Activated naive CD4-positive, alpha-beta T cell treated with Interleukin-2 at 50 U/mL for 16 hours (primary cell): ENCODE measurements at places on chromosomes 13 and 19.
A peak's percentile ranks its signal among the peaks of the same experiment; 100 is the strongest.

GRCh38 chr19:3409346-3410064 is 43.1 kb downstream of the NFIC start:
- no peak for DNase-seq

DNA sequence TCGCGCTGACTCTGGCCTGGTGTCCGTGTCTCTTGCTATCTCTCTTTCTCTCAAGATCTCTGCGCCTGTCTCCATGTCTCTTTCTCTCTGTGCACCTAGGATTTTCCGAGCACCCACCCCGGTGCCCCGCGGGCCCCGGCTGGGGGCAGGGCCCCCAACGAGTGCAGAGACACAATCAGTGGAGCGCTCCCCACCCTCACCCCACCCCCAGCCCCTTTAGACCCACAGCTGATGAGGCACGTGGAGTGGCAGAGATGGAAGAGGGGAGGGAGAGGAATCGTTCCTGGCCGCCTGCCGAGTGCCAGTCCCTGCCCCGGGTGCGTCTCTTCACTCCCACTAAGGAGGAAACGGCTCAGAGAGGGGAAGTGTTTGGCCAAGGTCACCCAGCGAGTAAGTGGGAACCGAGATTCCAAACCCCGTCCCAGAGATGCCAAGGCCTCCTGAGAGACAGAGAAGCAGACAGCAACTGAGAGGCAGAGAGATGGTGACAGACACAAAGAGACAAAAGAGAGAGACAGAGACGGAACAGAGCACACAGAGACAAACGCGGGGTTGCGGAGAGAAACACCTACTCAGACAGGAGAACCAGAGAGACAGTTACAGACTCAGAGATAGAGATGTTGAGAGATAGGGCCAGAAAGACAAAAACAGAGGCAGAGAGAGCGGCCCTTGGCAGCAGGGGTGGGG is 626 bp upstream of the BCL3 start:
- DNase-seq: peak; percentile 49

- no peak for DNase-seq
Measured at GRCh38 chr19:29287061-29287460, 74.1 kb upstream of the UQCRFS1 start.

DNA sequence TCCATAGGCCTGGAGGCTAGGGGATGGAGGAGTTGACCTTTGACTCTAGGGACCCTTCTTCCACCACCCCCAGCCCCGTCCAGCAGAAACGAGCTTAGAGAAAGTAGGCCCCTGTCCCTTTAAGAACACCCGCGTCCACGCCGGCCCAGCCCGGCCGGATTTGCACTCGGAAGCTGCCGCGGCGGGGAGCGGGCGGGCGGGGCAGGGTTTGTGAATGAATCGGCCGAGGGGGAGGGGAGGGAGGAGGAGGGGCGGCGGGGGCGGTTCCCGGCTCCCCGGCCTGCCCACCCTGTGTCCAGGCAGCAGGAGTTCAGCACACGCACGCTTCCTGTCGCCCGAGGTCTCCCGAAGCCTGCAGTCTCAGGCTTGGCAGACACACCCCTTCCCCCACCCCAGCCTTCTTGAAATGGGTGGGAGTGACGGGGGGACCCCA is 1.5 kb downstream of the UNC13A start:
- no peak for DNase-seq

DNA sequence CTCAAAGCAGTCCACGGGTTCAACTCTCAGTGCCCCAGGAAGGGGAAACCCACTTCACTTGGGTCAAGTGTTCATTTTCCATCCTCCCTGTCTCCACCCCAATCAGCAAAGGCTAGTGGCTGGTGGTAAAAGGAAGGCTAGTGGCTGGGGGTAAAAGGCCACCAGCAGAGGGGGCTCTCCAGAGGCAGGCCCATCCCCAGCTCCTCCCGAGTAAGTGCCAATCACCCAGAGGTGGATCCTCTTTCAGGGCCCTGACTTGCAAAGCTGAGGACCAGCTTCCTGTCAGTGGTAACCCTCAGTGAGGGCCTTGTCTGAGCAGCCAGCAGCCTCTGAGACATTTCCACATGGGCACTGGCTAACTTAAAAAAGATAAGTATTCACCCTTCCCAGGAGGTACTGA is 22.0 kb upstream of the TPT1 start:
- no peak for DNase-seq

DNA sequence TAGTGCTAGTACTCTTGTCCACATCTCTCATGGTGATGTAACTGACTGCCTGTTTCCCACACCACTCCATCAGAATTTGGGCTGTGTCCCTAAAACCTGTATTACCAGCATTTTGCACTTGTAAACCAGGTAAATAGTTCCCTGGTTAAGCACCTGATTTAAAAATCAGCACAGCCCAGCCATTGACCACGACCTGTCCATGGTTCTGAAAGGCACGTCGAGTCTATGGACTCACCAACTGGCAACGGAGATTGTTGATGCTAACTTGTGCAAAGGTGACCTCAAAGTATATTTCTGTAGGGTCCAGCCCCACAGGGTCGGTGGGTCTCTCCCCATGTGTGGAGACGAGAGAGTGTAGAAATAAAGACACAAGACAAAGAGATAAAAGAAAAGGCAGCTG is 46.7 kb upstream of the ZNF835 start:
- DNase-seq: no peak

GRCh38 chr13:98280176-98280510 is 103.1 kb upstream of the RNF113B start:
- no peak for DNase-seq

DNA sequence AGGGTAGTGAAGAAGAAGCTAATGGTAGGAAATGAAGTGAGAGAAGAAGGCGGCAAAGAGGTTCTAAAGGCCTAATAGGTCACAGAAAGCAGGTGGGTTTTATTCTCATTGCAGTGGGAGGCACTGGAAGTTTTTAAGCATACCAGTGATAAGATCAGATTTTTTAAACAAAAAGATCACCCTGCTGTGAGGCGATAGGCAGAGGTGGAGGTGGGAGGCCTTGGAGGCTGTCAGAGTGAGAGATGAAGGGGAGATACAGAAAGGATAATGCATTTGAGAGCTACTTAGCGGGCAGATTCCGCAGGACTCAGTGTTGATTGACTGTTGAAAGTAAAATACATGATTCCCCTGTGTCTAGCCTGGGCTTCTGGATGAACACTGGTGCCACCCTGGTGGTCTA is 116.7 kb upstream of the FRY start:
- DNase-seq: no peak

- no peak for DNase-seq
Measured at GRCh38 chr19:33402421-33403220, 29.1 kb downstream of the CEBPG start.

- DNase-seq: no peak
Measured at GRCh38 chr19:4537953-4538600, 1.8 kb downstream of the LRG1 start.

DNA sequence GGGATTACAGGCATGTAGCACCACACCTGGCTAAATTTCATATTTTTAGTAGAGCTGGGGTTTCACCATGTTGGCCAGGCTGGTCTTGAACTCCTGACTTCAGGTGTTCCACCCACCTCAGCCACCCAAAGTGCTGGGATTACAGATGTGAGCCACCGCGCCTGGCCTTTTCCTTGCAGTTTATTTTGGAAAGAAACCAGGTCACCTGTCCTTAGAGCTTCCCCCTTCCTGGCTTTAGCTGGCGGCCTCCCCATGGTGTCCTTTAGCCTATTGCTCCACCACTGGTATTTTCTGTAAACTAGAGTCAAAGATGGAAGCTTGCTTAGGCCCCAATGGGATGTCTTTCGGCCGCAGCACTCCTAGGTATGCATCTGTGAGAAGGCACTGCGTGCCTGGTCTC is 91.2 kb downstream of the DPF1 start:
- DNase-seq: no peak

DNA sequence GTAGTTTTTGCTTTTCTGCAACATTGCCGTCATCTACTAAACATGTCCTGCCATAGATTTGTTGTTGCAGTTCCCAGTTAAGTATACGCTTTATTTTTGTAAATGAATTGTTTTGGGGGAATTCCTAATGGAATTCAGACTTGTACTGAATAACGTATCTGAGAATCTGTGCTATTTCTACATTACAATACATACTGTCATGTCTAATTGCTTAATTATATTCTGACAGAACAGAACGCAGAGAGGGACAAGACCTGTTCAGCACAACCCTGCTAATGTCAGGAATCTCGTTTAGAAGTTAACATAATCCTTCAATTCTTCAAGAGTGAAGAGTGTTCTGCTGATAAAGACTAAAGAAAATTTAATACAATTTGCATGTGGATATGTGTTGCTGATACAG is 861.1 kb upstream of the KLHL1 start:
- no peak for DNase-seq

GRCh38 chr19:10389863-10390262 is 9.5 kb upstream of the TYK2 start:
- no peak for DNase-seq

- DNase-seq: no peak
Measured at GRCh38 chr13:105007166-105007808, 1528.2 kb downstream of the EFNB2 start.

DNA sequence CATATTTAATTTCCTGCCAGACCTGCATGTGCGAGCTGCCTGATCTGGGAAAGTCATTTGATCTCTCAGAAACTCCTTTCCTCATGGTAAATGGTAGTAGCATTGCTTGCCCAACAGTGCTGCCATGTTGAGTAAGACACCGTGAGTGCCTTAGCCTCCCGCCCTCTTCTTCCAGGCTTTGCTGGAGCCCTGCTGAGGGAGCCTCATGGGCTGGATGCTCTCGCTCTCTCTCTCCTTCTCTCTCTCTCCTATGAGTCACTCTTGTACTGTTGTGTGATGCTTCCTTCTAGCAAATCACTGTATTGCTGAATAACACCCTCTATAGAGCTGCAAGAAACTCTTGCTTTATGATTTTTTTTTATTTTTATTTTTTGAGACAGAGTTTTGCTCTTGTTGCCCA is 365.5 kb downstream of the UQCRFS1 start:
- no peak for DNase-seq

GRCh38 chr19:3441089-3441985 is 39.0 kb downstream of the SMIM24 start:
- no peak for DNase-seq

- DNase-seq: no peak
Measured at GRCh38 chr19:35559281-35559659, 4.2 kb downstream of the ATP4A start.

DNA sequence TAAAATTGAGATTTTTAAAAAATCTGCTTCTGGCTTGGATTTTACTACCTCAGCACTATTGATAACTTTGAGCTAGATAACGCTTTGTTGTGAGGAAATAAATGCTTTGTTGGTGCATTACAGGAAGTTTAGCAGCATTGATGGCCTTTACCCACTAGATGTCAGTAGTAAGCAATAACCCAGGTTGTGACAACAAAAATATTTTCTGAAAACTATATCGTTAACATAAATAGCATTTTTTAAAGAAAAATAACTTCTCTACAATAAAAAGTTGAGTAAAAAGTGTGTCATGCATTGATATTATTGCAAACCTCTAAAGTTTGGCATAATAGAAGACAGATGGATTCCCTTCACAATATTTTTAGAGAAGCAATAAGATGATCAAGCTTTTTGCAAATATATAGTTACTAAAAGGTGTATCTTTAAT is 1246.5 kb downstream of the UQCRFS1 start:
- no peak for DNase-seq

- no peak for DNase-seq
Measured at GRCh38 chr13:49292742-49293486, 45.2 kb downstream of the CDADC1 start.

DNA sequence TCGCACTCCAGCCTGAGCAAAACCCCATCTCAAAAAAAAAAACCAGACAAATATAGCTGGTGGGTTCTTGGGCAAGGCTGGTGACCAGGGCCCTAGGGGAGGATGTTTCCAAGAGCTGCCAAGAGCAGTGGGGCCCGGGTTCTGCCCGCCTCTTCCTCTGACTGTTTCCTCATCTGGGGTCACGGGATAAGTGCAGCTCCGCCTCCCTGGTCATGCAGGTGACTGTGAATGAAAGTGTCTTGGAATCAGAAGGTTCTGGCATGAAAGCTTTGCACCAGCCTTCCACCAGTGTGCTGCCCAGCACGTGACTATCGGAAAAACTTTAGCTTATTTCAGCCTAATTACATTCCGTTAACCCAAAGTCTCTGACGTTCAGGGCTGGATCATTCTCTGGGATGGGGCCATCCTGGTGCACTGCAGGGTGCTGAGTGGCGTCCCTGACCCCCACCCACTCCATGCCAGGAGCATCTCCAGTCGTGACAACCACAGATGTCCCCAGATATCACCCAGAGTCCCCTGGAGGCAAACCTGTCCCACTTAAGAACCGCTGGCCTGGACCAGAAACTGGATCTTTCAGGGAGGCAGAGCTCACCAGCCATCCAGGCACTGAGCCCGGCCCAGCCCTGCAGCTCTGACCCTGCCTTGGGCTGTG is 85.6 kb downstream of the GNG7 start:
- no peak for DNase-seq

DNA sequence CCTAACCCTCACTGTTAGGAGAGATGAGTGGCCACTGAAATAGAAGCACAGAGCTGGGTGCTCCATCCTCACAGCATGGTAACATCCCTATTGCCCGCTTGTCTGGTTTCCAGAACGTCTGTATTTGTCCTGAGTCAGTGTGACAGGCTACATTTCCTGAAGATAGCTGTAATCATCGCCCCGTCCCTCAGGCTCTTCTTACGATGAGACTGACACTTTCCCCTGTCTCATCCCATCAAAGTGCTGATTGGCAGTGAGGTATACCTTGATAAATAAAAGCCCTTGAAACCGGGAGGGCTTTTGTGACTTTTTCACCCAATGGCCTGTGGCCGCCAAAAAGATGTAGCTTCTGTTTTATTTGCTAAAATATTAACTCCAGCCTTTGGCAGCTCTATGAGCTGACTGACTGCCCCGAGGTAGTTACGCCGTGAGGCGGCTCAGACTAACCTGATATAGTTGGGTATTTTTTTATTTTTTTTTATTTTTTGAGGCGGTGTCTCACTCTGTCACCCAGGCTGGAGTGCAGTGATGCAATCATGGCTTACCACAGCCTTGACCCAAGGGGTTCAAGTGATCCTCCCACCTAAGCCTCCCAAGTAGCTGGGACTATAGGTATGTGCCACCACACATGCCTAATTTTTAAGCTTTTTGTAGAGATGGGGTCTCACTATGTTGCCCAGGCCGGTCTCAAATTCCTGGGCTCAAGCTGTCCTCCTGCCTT is 5.7 kb upstream of the LRRC4B start:
- no peak for DNase-seq

- no peak for DNase-seq
Measured at GRCh38 chr19:7415163-7415856, 66.6 kb downstream of the ARHGEF18 start.
